ENCODE measurements at places on chromosomes 5 and 9. TPM values are rescaled to one million over a fixed set of nuclear protein-coding genes. Genes with fewer than 3 reads are reported as not detected.

The BSPRY gene
- 5.5 TPM for total RNA-seq

The FAXDC2 gene
- total RNA-seq: 3.7 TPM

The TAS2R1 gene
- not detected for total RNA-seq

The OTP gene
- not detected for total RNA-seq

The RELL2 gene
- total RNA-seq: 18.6 TPM

The PPIC gene
- total RNA-seq: 9.0 TPM

The OR1Q1 gene
- not detected for total RNA-seq

The SHOC1 gene
- total RNA-seq: not detected

The FSD1L gene
- total RNA-seq: 6.2 TPM

The HK3 gene
- not detected for total RNA-seq

The STC2 gene
- total RNA-seq: 53.1 TPM

The IFNA2 gene
- total RNA-seq: not detected

The IL9 gene
- total RNA-seq: not detected

The PHF19 gene
- total RNA-seq: 30.2 TPM

The OLFML2A gene
- total RNA-seq: 11.4 TPM

The OR1J2 gene
- not detected for total RNA-seq

The PCDHGA1 gene
- total RNA-seq: 0.84 TPM

The BARX1 gene
- 2.1 TPM for total RNA-seq

The PDCD1LG2 gene
- not detected for total RNA-seq

The FLT4 gene
- 7.7 TPM for total RNA-seq

The MCC gene
- 18.3 TPM for total RNA-seq

The SLC34A1 gene
- total RNA-seq: not detected

The HACD4 gene
- 0.61 TPM for total RNA-seq

The PRR7 gene
- total RNA-seq: 8.0 TPM

The NR5A1 gene
- 0.42 TPM for total RNA-seq

The HAPLN1 gene
- 1.3 TPM for total RNA-seq

The STKLD1 gene
- total RNA-seq: not detected

The QRFP gene
- not detected for total RNA-seq

The SLC12A2 gene
- 16.4 TPM for total RNA-seq

The NEURL1B gene
- total RNA-seq: 5.7 TPM

The GMCL2 gene
- total RNA-seq: 0.13 TPM

The COL5A1 gene
- total RNA-seq: 12.0 TPM

The MYO10 gene
- total RNA-seq: 107 TPM
